NCI-H2171 (cell line): ENCODE measurements at places on chromosomes 6 and 20.

DNA sequence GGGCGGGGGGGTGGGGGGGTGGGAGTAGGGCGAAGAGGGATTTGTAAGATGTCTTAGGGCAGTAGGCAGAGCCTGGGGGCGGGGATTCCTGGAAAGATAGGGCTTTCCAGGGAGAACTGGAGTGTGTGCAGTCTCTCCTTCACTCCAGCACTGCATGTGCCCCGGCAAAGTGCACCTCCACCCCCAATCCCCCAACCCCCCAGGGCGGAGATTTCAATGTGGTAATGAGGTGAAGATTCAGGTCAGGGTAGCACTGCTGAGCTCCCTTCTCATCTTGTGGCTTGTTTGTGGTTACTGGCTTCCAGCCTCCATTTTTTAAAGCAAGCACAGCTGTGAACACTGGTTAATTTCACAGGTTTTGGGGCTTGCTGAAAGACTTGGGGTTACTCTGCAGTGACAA lies 5.9 kb downstream of the TMEM239 start:
- DNase-seq, result no peak

GRCh38 chr20:32021091-32021490 lies 10.9 kb downstream of the CCM2L start:
- no peak for DNase-seq

DNA sequence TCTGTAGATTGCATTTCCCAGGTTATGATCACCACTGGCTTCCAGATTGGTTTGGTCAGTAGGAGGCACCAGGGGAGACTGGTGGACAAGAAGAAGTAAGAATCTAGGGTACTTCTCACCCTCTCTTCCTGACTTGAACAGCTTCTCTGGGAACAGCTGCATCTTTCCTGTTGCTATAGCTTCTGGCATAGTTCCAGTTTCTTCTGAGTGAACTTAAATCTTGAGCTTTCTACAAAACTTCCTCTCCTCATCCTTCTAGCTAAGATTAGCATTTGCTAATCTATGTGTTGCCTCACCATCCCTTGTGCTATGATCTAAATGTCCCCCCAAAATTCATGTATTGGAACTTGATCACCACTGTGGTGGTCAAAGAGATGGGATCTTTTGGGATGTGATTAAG lies 724.6 kb downstream of the UTRN start:
- no peak for DNase-seq

DNA sequence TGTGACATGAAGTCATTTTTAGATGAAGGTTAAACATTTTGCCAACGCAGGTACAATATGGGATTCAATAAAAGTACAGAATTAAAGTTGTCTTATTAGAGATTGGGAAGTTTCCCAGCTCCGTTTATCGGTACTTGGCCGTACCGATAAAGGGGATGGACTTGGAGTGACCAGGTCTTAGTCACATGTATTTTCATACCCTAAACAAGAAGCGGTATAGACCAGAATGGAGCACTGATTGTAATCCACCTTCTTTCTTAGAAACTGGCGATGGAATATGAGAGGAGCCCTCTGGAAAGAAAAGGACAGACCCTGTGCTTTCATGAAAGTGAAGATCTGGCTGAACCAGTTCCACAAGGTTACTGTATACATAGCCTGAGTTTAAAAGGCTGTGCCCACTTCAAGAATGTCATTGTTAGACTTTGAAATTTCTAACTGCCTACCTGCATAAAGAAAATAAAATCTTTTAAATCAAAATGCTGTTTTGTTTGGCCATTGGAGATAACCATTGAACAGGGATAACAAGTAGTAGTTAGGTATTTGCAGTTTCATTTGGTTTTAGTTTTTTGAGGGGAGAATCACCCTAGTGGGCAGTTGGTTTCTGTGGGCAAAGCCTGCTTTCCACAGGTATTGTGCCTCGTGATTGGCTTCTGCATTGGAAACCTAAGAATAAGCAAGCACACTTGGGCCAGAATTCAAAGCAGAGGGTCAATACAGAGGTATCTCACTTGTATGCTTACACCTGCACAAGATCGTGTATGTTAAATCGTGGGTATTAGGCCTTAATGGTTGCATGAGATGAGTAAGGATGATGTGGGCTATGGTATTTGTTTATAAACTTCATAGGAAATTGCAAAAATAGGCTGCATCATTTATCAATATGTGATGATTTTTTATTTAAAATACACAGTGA lies 11.2 kb upstream of the ZNFX1 start:
- no peak for DNase-seq

DNA sequence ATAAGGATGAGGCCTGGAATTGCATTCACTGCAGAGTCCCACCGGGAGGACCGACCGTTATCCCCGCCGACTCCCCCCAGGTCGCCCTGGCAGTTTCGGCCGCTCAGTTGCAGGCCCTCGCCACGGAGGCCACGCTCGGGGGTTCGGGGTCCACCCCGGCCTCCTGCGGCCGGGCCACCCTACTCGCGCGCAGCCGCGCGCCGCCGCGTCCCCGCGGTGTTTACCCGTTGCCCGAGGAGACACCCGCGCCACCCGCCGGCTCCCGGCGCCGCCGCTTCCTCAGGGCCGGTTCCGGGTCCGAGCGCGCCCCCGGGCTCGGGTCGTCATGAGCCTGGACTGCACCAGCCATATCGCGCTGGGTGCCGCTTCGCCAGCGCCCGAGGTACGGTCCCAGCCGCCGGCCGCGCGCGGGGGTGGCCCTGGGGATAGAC lies at the start of gene CCDC170:
CCDC170 (plus strand) TSS at position 214 of the 431 bp plus-strand sequence; CDS start at position 326, 112 bp downstream.
- DNase-seq, result no peak

GRCh38 chr6:82205930-82206392 lies 41.6 kb downstream of the IBTK start:
- DNase-seq, result no peak

- no peak for DNase-seq
Observed at GRCh38 chr6:127078669-127079068, 39.8 kb upstream of the RSPO3 start.

DNA sequence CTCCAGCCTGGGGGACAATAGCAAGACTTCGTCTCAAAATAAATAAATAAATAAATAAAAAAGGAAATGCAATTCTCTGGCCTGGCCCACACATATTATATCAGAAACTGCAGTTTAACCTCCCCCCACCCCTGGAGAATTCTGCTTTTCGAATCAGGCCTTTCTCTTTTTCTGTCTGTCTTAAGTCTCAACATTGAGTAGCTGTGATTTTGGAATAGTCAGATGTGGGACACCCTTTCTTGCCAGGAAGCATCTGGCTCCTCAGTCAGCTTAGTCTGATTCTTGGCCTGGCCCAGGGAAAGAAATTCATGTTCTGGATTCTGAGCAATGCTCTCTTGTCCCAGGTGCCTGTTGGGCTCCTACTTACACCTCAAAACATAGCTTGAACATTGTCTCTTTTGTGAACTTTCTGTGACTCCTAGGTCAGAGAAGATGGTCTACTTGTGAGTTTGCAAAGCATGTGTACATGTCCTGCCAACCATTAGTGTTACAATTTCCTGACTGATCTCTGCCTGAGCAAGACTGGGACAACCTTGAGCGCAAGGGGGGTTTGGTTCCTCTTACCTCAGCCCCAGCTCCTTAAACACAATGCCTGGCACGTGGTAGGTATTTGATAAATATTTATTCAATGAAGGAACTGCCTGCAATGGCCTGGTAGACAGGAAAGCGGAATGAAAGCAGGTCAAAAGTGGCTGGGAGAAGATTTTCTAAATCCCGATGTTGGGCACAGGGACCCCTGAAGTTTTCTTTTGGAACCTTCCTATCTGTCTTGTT lies 23.8 kb upstream of the POU5F1 start:
- no peak for DNase-seq

- peak; percentile 90 for DNase-seq
Observed at GRCh38 chr20:50192364-50193198, 2.0 kb downstream of the CEBPB start.

DNA sequence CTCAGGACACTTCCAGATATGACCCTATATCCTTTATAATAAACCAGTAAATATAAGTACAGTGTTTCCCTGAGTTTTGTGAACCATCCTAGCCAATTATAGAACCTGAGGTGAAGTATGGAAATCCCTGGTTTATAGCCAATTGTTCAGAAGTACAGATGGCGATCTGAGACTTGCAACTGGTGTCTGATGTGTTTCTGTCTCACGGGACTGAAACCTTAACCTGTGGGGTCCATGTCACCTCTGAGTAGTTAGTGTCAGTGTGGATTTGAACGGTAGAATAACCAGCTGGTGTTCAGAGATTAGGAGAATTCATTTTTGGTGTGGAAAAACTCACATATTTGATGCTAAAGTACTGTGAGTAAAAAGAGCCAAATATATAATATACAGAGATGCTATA lies 606.6 kb downstream of the MAFB start:
- DNase-seq, result peak; percentile 89

- DNase-seq, result no peak
Observed at GRCh38 chr6:38262026-38262425, 377.7 kb downstream of the BTBD9 start.

- no peak for DNase-seq
Observed at GRCh38 chr20:19761326-19761725, 3.3 kb downstream of the RIN2 start.

GRCh38 chr6:18019539-18020534 lies 32.4 kb upstream of the KIF13A start:
- no peak for DNase-seq

DNA sequence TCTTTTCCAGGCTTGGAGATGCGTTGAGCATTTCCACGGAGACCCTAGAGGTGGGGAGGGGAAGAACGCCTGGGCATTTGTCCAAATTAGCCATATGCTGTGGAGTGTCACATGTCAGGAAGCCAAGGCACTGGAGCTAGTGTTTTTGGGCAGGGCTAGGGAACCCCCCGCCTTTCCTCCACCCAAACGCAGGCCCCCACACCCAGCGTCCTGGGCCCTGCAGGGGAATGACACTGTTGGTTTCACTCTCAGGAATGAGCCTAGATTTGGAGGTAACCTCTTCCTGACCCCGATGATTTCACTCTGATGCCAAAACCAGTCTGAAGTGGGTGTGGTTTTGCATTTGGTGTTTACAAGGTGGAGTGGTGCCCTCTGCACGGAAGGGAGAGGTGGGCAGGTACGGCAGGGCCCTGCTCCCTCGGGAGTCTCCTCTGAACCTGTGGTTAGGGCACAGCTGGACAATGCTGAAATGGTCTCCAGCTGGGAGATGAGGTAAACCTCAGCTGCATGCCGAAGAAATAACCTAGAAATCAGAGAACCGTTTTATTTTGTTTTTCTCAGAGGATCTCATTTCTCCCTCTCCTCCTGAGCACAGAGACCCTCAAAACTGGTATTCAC lies 29.5 kb downstream of the MTHFD1L start:
- peak; percentile 94 for DNase-seq

GRCh38 chr6:15331143-15331542 lies 85.3 kb downstream of the JARID2 start:
- DNase-seq, result no peak

- no peak for DNase-seq
Observed at GRCh38 chr6:146883640-146884531, 285.1 kb downstream of the ADGB start.

DNA sequence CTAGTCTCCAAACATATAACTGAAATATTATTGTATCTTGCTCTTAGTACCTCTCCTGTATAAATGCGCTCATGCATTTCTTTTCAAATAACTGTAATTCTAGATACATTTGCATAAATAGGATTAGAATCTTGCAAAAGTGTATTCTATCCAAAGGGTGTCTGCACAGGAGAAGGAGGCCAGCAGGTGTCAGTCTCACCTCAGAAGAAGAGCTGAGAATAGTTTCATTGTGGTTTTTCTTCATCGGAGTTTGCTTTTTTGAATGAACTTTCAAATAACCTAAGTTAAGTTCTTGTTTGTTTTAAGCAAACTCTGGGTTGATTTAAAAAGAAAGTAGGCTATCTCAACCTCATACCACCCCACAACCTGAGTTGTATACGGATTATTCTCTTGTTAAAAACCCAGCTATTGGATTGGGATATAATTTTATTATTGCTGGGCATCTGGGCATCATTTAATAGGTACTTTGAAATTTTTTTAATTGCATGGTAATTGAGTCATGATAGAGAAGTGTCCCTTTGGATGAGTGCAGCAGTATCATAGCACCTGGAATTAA lies 125.0 kb upstream of the MLIP start:
- no peak for DNase-seq

DNA sequence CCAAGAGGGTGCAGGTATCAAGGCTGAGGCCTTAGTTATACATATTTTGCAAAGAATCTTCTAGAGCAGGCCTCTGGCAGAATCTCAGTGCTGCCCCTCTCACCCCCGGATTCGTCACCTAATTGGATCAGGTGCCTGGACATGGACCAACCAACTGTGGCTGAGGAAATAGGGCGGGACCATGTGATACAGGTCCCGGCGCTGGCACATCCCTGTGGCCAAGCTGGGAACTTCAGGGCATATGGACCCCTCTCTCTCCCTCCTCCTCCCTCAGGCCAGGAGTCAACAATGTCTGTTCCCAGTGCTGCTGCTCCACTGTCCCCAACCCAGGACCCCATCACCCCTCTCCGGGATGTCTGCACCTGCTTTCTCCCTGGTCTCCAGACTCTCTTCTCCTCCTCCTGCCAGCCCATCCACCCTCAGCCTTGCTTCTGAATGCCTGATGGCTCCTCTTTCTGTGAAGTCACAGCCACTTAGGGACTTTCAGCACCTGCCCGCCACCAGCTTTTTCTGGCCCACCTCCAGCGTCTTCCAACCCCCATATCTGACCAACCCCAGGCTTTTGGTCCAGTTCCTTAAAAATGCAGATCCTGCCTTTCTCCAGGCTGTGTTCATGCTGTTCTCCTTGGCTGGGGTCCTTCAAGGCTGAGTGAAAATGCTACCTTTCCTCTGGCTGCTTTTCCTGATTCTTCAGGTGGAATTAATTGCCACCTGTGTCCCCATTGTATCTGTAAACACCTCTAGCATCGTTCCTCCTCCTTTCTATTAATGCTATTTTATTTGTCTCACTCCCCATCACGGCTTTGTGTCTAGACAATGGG lies 19.0 kb upstream of the MLN start:
- DNase-seq, result peak; percentile 66

GRCh38 chr6:81572020-81572419 lies 180.5 kb downstream of the TENT5A start:
- no peak for DNase-seq

DNA sequence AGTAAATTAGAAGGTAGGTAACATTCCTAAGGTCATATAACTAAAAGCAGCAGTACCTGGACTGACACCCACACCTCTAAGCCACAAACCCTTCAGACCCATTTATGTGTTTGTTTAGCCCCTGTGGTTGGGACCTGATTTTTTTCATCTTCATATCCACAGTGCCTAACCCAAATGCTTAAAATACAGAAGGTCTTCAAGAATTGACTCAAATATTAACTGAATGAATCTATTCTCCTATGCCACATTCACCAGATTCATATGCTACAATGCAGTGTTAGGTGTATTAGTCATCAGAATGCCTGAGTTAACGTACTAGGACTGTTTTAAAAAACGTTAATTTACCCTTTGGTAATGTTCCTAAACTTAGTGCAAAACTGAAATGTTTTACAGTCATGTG lies 124.8 kb downstream of the AHI1 start:
- no peak for DNase-seq

- DNase-seq, result no peak
Observed at GRCh38 chr6:136225496-136225895, 24.6 kb downstream of the MTFR2 start.

GRCh38 chr6:34922177-34922663 lies 33.2 kb downstream of the ANKS1A start:
- no peak for DNase-seq

GRCh38 chr20:6700563-6701329 lies 66.7 kb upstream of the BMP2 start:
- no peak for DNase-seq
